ENCODE measurements at places on chromosomes 5 and 9.
A peak's percentile ranks its signal among the peaks of the same experiment; 100 is the strongest.

- no peak for DNase-seq
Measured at GRCh38 chr5:150213530-150213929, 23.7 kb downstream of the SLC6A7 start.

GRCh38 chr9:134413890-134414623 lies 87.8 kb downstream of the RXRA start:
- DNase-seq: no peak

DNA sequence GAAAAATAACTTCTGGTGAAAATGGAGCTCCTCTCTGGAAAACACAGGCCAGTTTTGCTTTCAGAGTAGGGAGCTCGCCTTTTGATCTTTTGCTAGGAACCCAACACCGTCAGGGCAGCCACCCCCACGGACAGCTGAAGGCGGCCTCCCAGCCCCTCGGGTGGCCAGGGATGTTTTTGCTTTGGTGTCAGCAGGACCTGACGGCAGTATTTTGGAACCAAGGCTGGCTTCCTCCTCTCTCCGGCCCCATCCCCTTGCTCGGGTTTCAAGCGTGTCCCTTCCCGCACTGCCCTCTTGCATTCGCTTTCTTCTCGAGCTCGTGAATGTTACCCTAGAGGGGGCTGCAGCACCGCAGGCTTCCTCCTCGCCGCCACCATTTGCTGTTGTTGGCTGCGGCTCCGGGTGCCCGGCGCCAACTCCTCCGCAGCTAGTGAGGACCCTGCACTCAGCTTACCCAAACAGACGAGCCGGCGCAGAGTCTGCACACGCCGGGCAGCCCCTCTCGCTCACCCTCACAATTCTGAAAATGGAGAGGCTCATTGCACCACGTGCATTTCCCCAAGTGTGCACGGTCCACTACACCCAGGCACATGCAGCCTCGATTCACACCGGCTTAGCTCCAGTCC lies 35.5 kb upstream of the ADAMTSL1 start:
- peak; percentile 78 for DNase-seq

DNA sequence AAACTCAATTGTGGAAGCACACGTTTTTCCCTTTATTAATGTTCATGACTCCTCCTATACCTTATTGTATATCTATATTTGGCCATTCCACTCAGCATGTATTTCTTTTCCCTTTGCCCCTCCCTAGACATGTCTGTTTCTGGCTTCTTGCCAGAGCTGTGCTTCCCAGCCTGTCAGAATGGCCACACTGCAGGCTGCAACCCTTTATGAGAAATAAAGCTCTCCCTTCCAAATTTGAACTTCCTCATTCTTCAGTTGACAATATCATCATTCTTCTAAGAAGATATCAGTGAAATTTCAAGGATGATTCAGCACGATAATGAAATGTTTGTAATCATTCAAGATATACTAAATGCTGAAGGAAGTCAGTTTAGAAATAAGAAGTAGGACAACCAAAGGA lies 107.6 kb upstream of the PRSS3 start:
- no peak for DNase-seq

GRCh38 chr9:125545845-125546244 lies 161.2 kb downstream of the MAPKAP1 start:
- DNase-seq: no peak

GRCh38 chr5:141439411-141440141 lies 9.3 kb downstream of the PCDHGA12 start:
- DNase-seq: no peak

DNA sequence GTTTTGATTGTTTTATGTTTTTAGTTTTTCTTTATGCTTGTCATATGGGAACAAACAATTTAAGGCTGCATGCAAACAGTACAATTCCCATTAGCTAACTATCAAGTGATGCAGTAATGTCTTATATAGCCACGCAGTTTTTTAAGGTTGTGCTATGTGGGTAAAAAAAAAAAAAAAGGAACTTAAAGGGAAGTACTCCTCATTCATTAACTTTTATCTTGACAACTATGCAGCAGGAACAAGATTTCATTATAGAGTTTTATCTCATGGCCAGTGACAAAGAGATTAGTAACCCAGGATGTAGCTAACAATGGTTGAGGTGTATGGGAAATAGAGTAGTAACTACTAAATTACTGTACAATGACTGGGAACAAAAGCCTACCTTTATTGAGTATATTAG lies 1008.2 kb upstream of the CDH9 start:
- no peak for DNase-seq

- no peak for DNase-seq
Measured at GRCh38 chr5:154205441-154206117, 15.0 kb downstream of the GALNT10 start.

GRCh38 chr9:104747565-104748358 lies at the start of gene NIPSNAP3A:
Gene NIPSNAP3A (plus strand): TSS chr9:104747683. CDS start chr9:104747793, 110 bp downstream.
- DNase-seq: peak; percentile 91

DNA sequence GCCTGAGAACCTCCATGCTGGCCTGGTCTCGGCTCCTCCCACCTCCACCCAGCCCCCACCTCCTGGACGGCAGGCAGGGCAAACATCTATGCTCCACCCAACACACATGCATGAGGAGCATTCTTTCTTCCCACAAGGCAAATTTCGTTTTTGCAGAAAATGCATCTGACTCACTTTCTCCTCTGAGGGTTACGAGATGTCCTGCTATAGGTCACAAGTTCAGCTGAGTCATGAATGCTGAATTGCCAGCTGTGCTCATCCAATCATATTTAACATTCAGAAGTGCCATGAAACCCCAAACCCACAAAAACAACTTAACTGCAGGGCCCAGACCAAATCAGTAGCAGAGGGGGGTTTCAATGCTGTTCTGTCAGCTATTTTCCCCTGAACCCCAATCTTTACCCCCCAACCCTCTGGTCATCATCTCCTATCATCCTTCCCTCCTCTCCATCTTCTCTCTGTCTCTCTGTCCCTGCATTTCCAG lies 39.0 kb upstream of the OSMR start:
- DNase-seq: no peak

GRCh38 chr9:130172858-130173665 lies 858 bp downstream of the NCS1 start:
- peak; percentile 75 for DNase-seq

DNA sequence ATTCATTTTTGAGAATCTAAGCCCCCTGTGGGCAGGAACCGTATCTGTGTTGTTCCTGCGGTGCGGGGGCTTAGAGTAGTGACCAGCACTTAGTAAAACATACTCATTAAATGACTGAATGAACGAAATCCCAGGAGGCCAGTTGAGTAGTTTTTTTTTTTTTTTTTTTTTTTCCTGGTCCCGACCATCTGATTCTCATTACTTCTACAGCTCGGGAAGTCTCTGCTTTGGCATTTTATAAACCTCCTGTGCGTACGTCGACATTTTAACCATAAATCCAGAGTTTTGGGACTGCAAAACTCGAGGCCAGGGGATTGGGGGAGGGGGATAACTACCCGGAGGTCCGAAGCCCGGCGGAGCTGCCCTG lies 31.5 kb upstream of the SPRY4 start:
- no peak for DNase-seq

- DNase-seq: no peak
Measured at GRCh38 chr5:2836133-2836532, 84.7 kb upstream of the IRX2 start.

DNA sequence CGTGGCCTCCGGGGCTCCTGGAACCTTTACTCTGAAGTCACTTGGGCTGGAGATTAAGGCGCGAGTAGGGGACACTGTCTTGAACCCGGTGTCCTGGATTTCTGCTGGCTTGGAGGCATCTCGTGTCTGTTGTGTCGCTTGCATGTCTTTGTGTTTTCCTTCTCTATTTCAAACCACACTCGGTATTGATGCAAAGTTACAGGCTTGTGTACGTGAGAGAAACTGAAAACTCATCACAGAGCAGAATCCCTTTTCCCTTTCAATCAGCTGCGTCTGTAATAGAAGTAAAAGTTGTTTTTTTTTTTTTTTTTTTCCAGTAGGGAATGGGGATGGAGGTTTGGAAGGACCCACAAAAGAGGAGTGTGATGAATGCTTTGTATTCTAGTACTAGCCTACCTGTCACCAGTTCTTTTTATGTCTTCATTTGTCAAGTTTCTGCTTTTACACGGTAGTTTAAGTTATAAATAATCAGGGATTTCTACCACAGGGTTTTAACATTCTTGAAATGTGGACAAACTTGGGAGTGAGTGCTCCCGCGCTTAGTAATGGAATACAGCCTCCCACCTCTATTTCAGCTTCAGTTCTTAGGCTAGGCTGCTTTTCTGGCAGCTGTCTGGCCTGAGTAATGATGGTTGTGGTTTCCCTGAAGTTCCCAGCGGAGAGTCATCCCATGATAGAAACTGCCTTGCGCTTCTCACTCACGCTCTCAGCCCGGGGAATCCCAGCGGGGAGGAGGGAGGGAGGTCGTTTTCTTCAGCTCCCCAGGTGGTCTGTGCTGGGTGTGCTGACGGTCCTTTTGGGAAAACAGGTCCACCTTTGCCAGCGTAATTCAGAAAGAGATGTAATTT lies 763 bp downstream of the TJP2 start:
- peak; percentile 88 for DNase-seq

- no peak for DNase-seq
Measured at GRCh38 chr9:1708219-1708618, 306.9 kb upstream of the SMARCA2 start.

GRCh38 chr5:105639068-105639467 lies 2031.7 kb downstream of the EFNA5 start:
- no peak for DNase-seq

DNA sequence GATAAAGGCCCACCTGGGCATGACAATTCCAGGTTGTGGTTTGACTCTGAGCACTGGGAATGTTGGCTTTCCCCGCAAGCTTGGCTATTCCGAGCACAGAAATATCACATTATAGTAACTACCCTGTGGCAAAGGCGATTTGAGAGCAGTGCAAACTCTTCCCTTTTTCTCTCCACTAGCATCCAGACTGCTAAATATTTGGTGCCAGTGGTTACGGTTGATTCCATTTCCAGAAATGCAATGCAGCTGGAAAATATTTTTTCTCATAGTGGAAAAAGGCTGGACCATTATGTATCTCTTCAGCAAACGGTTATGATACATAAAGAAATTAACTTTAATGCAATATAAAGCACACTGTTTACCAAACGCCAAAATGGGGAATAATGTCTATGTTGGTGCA lies 158.0 kb downstream of the ENC1 start:
- DNase-seq: no peak

DNA sequence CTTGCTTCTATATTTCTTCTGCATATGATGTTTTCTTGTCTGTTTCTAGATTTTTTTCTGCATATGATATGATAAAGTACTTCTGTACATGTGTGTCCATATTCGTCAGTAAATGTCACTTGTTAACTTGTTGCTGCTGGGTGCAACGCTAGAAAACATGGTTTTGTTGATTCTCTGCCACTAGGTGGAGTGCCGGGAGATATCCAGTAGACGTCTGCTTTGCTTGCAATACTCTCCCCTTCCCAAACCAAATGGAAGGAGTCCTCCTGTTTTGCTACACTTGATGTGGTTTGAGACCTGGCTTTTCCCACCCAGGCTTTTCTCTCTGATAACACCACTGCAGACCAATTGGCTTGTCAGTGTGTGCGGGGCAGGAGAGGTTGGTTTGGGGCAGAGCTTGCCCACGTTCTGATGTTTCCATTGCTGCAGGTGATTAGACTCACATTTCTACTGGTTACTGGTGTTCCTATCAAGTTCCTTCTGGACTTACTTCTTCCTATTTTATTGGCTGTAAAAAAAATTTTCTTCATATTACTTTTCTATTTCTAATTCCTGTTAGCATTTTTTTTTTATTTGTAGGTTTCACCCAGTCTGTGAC lies 900.0 kb upstream of the CDH10 start:
- no peak for DNase-seq

DNA sequence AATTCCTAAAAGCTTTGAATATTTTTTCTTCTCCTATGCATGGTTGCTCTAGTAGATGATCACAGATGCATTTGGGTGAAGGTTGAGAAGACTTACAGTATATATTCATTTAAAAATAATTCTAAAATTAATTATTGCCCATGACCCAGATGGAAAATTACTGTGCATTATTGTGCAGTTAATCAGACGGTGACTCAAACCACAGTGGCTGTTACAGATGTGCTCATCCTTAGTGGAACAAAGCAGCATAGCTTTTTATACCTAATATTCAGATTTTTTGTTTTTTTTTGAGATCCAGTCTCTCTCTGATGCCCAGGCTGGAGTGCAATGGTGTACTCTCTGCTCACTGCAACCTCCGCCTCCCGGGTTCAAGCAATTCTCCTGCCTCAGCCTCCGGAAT lies 10.7 kb downstream of the OR2V1 start:
- no peak for DNase-seq

DNA sequence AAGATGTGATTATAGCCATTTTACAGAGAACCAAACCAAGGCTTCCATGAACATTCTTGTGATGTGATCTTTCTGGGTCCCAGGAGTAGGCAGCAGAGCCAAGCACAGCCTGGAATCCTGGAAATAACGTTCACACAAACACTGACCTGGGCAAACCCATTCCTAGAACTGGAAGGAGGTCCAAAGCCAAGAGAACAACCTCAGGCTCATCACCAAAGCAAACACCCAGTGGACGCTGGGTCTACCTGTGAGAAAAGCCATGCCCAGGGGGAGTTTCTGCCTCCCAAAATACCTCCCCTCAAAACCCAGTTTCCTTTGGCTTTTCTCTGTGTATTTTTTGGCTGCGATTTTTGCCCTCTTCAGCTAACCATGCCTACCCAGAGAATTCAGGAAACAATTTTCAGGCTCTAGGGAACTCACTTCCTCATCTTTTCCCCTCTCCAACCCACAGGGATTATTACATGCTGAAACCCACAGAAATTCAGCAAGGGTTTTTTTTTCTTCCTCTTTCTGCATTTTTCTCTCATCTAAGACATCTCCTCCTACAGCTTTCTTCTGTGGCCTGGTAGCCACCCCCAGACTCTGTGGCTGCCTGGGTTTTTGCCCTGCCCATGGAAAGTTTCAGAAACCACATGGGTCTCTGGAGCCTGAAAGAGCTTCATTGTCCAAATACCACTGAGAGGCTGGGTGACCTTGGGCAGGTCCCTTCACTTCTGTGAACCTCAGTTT lies 75.0 kb downstream of the TNC start:
- DNase-seq: peak; percentile 26

GRCh38 chr5:119212676-119213075 lies 141.8 kb downstream of the DMXL1 start:
- no peak for DNase-seq

GRCh38 chr9:114071197-114071795 lies 6.8 kb downstream of the AMBP start:
- DNase-seq: no peak

- no peak for DNase-seq
Measured at GRCh38 chr5:115558388-115558956, 13.9 kb upstream of the FEM1C start.

GRCh38 chr5:62496876-62497275 lies 81.7 kb upstream of the LRRC70 start:
- DNase-seq: no peak

All from ascending aorta (tissue), 2 donors.